ELR (cell line): ENCODE measurements at places on chromosomes 16 and 17.

DNA sequence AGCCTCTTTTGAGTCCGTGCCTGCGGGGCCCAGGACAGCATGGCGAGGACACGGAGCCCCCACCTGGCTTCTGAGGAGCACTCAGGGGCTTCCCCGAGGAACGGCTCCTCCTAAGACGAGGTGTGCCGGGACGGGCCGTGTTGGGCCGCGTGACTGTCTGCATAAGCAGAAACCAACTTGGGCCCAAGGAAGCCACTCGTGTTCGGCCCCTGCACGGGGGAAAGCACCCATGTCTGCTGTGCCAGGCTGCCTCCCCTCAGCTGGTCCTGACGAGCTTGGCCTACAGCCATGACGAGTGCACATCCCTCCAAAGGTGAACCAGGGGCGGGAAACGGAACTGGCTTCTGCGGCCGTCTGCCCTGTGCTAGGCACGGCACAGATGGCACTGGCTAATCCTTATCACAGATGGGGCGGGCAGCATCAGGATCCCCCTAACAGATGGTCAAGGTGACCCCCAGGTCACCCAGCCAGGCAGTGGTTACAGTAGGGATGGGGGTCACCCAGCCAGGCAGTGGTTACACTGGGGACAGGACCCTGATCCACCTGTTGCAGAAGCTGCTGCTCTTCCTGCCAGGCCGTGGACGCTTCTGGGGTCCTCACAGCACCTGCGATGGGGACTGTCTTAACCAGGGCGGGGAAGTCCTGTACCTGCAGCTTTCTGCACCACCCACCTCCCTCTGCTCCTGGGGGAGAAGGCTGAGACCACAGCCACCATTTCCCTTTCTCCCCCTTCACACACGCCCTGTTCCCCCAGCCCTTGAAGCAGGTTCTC lies 25.6 kb downstream of the MRM3 start:
- DNase-seq: no peak

- peak; percentile 30 for DNase-seq
Observed at GRCh38 chr17:6526362-6527152, 29.8 kb downstream of the PITPNM3 start.

GRCh38 chr16:81745704-81746558 lies 33.2 kb upstream of the PLCG2 start:
- peak; percentile 70 for DNase-seq

- no peak for DNase-seq
Observed at GRCh38 chr16:15572329-15573001, 70.5 kb downstream of the MARF1 start.

GRCh38 chr17:37081287-37081686 lies 132.5 kb downstream of the AATF start:
- no peak for DNase-seq

GRCh38 chr16:81493755-81494433 lies 49.3 kb downstream of the CMIP start:
- peak; percentile 91 for DNase-seq

DNA sequence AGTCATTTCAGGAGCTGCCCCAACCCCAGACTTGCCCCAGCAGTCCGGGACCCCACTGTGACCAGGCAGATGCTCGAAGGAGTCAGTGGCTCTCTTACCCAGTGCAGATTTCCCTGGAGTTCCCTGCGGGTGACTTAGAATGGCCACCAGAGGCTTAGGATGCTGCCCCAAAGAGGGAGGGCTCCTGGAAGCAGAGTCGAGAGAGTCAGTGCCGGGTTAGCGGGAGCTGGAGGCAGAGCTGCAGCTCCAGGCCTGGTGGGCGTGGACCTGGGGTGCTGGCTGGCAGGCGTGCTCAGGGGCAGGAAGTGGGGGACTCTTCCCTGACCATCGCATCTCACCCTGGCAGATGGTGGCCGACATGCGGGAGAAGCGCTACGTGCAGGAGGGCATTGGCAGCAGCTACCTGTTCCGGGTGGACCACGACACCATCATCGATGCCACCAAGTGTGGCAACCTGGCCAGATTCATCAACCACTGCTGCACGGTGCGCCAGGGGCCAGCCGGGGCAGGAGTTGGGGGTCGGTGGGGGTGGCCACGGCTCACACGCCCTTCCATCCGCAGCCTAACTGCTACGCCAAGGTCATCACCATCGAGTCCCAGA lies 1.6 kb upstream of the HSD3B7 start:
- DNase-seq: peak; percentile 36

- no peak for DNase-seq
Observed at GRCh38 chr16:23728112-23728477, 15.1 kb upstream of the ERN2 start.

DNA sequence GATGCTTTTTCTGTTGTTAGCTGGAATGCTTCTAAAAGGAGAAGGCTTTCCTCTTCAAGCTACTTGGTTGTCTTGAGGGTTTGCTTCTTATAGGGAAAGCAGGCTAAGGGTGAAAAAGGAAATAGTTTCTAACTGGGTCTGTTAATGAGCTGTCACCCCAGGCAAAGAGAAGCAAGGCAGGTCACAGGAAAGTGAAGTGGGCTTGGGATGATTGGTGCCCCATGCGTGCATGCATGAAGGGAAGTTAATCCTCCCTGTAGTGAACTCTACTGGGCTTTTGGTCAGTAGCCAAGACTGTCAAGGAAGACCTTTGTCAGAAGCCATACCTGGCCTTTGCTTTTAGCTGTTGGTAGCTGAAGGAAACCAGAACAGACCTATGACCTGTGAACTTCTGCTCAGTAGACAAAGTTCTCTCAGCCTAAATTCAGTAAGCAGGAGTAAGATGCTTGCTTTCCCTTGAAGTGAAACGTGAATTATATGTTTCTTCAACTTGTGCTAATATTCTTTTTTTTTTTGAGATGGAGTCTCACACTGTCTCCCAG lies 16.5 kb downstream of the TENT4B start:
- DNase-seq: no peak

- no peak for DNase-seq
Observed at GRCh38 chr17:70955441-70955840, 786.1 kb downstream of the KCNJ2 start.

- DNase-seq: no peak
Observed at GRCh38 chr17:10061111-10061845, 137.1 kb downstream of the GAS7 start.

GRCh38 chr16:12258861-12259645 lies 282.5 kb downstream of the SNX29 start:
- DNase-seq: no peak

GRCh38 chr16:79261481-79261940 lies 339.0 kb downstream of the MAF start:
- DNase-seq: no peak

- no peak for DNase-seq
Observed at GRCh38 chr16:75644240-75645012, 3.0 kb downstream of the KARS1 start.

- no peak for DNase-seq
Observed at GRCh38 chr16:10652730-10653590, 41.8 kb downstream of the TEKT5 start.

DNA sequence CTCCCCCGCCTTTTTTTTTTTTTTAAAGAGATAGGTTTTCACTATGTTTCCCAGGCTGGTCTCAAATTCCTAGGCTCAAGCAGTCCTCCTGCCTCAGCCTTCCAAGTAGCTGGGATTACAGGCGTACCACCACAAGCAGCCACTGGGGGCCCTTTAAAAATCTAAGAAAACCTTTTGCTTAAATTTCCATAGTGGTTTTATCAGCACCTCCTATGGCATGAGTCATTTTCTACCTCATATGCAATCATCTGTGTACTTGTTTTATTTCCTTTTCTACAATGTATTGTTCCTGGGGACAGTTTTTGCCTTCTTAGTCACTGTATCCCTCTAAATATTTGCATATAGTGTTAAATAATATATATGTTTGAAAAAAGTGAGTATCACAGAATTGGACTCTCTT lies 29.2 kb downstream of the GNA13 start:
- DNase-seq: peak; percentile 96

DNA sequence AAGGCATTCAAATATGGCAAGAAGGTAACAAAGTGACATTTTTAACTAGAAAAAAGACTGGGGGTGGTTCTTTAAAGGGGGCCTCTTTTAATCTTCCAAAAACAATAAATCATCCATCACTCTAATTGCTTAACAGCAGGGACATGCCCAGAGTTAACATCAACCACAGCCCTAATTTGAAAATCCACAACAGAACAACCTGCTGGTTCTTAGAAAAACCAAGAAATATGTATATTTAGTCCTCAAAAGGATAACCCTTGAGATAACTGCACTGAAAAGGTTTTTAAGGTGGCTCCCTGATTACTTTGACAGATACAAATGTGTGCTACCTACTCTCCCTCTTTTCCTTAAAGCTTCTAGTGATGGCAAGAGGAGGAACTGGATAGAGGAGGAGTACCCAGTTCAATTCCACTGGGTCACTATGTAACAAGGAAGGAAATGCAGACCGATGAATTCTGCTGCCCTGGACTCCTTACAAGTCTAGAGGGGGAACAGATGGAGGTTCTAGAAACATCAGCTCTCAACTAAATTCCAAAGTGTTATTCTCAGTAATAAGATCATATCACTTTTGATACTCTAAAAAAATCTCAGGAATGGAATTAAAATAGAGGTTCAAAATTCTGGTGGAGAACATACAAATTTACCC lies 54.3 kb downstream of the N4BP1 start:
- DNase-seq: no peak

- peak; percentile 94 for DNase-seq
Observed at GRCh38 chr17:38464723-38465390, 36.6 kb downstream of the ARHGAP23 start.

- DNase-seq: no peak
Observed at GRCh38 chr17:30414486-30414885, 35.8 kb downstream of the CPD start.

GRCh38 chr16:65698791-65699321 lies 577.0 kb upstream of the CDH11 start:
- DNase-seq: no peak

GRCh38 chr17:27407916-27408864 lies 48.1 kb upstream of the KSR1 start:
- DNase-seq: peak; percentile 67

DNA sequence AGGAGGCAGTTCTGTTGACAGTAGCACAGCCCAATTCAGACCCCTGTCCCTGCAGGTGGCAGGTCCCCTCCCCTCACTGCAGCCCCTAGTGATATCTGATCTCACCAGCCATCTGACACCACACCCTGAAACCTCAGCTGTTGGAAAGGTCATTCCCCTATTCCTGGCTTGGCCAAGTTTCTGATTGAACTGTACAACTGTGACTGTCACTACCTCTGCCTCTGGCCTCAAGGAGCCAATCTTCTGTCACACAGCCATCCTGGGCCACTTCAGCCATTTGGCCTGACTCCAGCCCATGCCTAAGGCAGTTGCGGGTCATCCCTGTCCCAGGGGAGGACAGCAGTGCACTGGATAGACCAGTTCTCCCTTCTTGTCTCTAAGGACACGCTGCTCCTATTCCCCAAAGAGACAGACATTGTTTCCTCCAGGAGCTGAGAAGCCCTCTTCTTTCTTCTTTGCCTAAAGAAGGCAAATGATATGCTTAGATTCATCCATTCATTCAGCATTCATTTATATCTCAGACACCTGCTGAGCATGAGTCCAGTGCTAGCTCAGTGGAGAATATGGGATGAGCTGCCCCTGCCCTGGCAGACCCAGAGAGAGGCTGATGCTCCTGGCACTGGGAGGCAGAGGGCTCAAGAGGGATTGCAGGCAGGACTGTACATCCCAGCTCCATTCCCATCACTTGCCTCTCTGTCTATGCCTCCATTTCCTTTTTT lies 4.6 kb upstream of the ALDOA start:
- DNase-seq: no peak

DNA sequence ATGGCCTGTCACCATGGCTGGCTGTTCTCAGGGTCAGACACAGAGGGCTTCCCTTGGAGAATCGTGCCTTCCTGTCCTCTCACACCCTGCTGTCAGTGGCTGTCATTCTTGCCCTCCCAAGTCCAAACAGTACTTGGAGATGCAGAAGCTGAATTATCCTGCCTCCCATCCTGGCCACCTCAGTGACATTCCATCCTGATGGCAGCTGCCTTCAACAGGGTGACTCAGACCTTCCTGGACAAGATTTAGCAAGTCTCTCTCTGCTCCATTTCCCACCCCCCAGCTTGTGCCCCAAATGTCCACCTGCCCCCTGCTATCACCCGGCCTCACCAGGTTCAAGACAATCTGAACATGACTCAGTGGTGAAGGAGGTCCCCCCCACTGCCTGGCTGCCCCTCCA lies 4.8 kb upstream of the KRT36 start:
- peak; percentile 49 for DNase-seq

DNA sequence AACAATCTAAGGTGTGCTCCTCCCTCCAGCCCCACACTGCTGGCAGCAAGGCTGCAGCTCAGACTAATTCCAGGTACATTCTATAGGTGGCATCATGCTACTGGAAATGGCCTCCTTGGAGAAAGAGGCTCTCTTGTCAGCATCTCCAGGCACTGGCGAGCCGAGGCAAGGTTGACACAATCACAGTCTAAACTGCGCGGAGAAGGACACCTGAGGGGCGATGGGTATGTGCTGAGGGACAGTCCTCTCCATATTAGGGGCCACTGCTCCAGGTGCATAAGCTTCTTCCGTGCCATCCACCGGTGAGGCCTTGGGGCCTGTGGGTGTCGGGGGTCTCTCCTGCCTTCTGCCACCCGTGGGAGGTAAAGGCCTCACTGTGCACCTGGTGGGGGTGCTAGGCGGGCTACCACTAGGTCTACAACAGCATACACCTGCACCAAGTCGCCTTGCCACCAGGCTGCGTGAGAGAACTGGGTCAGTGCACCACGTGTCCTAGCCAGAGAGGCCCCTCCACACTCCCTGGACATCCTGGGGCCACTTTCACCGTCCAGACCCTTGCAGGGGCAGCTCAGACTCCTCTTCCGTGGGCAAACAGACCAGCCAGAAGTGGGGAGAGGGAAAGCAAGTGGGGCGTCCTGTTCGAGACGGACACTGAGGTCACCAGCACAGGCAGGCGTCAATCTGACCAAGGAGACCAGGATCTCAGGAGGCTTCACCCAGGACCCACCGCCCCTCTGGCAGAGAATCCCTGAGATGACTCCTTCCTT lies 12.1 kb upstream of the CBX8 start:
- no peak for DNase-seq

DNA sequence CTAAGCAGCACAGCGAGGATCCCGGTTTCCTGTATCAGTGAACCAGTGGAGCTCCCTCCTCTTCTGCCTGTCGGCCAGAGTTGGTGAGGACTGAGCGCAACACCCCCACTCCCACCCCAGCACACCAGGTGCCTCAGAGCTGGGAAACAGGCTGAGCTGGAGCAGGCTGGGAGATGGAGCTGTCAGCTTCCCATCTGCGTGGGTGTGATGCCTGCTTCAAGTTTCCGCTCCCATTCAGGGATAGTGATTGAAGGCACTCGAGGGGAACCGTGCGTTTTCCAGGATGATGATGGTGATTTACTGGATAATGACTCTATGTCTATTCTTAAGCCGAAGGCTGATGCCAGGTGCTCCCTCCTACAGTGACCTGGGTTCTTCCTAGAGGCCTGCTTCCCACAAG lies 144.5 kb downstream of the TMEM132E start:
- DNase-seq: no peak

GRCh38 chr16:67541391-67542263 lies 13.0 kb downstream of the RIPOR1 start:
- DNase-seq: peak; percentile 72
